NCI-H1436 treated with DMSO at 0.1 percent for 48 hours (cell line): ENCODE measurements at places on chromosomes 2 and 18.

GRCh38 chr2:157777427-157777826 lies 98.7 kb downstream of the ACVR1 start:
- no peak for DNase-seq

DNA sequence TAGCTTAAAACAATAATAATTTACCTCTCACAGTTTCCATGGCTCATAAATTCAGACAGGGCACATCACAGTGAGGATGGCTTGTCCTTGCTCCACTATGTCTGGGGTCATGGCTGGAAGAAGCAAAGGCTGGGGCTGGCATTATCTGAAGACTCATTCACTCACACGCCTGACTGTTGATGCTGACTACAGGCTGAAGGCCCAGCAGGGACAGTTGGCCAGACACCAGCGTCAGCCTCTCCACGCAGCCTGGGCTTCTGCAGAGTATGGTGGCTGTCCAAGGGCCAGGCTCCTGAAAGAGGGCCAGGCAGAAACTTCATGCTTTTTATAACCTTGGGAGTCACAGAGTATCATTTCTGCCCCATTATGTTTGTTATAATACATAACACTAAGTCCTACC lies 33.4 kb downstream of the YPEL5 start:
- DNase-seq, result no peak

DNA sequence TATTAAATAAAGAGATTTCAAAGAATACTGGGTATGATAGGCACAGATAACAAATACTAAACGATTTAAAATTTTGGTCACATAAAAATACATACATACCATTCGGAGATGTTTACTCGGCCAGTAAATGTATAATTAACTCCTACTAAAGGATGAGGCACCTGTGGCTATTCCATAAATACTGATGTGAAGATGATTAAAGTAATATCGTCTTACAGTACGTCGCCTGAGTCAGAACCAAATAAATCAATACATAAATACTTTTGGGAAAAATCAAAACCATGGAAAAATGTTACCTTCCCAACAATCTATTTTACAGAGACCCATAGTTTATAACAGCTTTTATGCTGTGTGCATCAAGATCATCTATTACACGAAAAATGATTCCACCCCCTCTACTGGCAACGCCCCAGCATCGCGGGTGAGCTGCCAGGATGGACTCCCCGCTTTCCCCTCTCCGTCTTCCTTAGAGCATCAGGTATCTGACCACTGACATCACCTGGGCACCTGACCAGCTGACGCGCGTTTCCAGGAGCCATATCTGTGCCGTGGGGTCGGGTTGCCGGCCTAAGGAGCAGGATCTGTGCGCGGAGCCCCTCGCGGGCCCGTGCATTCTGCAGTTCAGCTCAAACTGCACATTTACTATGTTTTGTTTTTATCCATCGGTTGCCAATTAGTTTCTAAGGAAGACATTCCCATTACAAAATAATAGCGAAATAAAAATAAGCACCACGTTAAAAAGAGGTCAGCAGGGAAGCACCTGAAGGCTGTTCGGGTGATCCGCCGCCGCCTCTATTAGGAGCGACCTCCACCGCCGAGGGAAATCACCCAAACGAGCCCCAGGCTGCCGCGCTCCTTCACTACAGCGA lies 901 bp downstream of the ICA1L start:
- DNase-seq, result peak; percentile 67

GRCh38 chr18:69494841-69495240 lies 94.2 kb downstream of the DOK6 start:
- DNase-seq, result no peak

DNA sequence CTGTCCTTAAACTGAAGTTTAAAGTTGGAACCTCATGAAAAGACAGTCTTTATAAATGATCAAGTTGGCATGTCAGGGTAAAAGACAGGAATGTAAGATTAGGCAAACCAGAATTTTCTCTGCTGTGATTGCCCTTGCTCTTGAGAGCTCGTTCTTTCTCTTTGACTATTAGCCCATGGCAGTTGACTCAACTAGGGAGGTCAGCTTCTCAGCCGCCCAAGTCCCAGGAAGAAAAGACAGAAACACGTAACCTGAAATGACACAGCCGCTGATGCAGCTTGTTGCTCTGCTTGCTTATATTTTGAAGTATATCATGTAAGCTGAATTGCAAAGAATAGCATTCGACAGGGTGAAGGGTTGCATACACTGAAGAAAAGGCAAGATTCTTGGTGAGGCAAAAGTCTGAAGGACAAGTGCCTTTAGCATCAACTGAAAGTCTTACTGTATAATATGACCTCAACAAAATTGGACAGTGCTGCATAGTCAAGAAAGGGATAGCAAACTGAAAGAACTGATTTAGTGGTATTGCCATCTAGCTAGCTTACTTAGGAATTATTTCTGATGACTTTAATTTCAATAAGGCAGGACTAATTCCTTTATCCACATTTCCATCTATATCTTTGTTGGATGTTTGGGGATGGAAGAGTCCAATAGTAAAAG lies 54.7 kb downstream of the ARHGAP15 start:
- DNase-seq, result no peak

DNA sequence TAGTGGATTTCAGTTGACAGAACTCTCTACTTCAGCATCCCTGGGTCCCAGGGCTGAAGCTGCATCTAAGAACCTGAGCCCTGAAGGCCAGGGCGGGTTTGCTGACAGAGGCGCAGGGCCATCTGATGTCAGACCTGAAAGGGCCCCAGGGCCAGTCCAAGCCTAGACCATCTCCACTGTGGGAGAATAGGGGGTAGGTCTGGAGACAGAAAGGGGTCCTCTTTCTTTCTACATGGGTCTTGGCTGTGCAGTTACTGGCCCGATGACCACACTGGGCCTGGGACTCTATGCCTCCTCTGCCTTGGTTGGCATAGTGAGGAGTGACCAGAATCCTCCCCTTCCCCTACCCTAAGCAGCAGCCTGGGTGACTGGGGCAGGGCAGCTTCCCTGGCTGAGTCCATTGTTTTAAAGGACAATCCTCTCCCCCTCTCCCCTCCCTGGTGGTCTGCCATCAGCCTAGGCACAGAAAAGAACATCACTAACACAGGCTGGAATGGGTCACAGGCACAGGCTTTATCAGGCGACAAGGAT lies 34.5 kb downstream of the HS1BP3 start:
- DNase-seq, result no peak

DNA sequence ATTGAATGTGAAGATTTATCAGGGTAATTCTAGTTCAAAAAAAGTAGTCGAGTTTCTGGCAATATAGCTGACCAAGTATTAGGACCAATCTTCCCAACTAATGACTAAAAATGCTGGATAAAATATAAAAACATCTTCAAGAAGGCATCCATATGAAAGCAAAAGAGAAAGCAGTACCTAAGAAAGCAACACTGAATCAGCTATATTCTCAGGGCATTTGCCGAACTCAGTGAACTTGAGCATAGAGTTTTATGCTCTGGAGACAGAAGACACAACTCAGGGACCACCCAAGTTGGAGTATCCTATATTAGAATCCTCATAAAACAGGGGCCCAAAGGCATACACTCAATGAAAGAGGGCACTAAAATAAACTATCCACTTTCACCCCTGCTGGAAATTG lies 103.7 kb upstream of the HNRNPA3 start:
- DNase-seq, result no peak

- DNase-seq, result no peak
These were observed 481.6 kb downstream of the LPIN1 start for GRCh38 chr2:12227941-12228608.

DNA sequence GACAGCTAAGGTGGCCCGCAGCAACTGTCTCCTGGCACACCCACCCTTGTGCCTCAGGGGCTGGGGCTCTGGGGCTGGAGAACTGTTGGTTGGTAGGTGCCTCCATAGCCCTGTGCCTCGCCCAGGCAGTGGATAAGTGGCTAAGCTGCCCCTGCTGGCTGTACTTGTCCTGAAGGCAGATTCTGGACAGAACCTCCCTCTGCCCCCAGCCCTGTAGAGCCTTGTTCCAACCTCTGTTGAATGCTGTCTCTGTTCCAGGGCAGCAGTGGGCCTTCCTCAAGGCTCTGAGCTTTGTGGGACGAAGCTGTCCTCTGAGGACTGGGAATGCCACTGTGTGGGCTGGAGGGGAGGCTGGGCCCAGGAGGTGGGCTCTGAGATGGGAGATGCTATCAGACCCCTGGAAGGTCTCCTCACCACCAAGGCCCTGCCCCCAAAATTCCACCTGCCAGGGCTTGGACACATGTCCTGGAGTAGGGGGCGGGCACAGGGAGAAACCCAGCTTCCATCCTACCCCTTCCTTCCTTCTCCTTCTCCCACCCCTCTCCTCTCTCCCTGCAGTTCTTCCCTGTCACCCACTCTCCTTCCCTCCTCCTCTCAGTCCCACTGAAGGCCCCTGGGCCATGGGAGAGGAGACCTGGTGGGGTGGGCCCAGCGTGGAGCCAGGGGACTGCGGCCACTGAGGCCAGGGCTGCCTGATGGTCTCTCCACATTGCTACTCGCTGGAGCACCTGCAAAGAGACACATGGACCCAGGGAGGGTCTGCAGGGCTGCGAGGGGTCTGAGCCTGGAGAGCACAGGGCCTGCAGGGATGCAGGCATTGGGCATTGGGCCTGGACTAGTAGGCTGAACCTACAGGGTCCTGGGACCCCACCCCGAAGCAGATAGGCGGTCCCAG lies 1.7 kb upstream of the PDCD1 start:
- no peak for DNase-seq

- no peak for DNase-seq
These were observed 247.3 kb downstream of the RAD51AP2 start for GRCh38 chr2:17270894-17271293.

GRCh38 chr2:49931241-49931640 lies 776.9 kb upstream of the FSHR start:
- DNase-seq, result no peak

- DNase-seq, result no peak
These were observed 17.3 kb downstream of the DGKD start for GRCh38 chr2:233371641-233372040.

- DNase-seq, result no peak
These were observed 567.2 kb downstream of the SATB2 start for GRCh38 chr2:198890490-198890889.

DNA sequence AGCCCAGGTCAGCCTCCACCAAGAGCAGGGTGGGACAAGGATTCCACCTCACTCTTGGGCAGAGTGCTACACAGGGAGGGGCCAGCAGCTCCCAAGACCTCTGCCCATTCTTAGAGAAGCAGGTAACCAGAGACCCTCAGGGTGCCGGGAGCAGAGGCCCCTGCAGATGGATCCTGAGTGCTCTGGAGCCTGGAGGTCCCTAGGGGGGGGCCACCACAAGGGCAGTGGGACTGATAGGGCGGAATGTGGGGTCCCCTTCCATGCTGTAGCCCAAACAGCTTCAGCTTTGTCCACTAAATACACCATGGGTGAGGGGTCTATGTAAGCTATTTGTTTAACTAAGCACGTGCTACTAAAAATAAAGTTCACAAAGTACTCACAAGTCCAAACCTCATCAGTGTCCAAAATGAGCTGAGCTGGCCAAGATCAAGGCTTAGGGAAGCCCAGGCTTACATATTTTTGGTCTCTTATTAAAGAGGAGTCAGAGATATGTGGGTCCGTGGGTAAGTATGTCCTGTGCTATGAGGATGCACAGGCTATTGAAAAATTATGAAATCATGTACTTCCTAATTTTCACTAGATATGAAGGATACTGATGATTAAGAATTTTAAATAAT lies 21.5 kb upstream of the GPC1 start:
- DNase-seq, result no peak

DNA sequence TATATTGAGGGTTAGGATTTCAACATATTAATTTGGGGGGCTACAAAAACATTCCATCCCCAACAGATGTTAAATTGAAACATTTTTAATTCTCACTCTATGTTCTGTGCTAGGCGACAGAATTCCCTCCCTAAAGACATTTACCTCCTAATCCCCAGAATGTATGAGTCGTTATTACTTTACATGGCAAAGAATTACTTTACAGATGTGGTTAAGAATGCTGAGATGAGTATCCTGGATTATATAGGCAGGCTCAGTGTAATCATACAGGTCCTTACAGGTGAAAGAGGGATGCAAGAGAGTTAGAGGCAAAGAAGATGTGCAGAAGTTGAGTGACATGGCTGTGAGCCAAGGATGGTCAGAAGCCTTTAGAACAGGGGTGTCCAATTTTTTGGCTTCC lies 974.1 kb upstream of the ACVR2A start:
- DNase-seq, result no peak

DNA sequence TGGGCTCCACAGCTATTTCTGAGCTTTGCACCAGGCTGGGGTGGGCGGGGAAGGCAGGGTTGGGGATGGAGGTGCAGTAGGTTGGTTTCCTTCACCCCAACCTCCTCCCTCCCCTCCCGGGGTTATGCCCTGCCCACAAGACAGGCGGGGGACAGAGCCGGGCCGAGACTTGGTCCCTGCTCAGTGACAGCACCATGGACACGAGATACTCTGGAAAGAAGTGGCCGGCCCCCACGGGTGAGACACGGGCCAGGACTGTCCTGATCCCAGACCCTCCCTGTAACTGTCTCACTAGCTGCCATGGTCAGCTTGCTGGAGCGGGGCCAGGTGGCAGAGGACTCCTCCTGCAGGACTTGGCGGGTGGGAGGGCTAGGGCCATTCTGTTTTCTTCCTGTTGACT lies 59.7 kb downstream of the DYSF start:
- DNase-seq, result no peak

GRCh38 chr2:14524803-14525080 lies 107.8 kb upstream of the LRATD1 start:
- no peak for DNase-seq

GRCh38 chr2:27839022-27839618 lies 51.1 kb downstream of the RBKS start:
- no peak for DNase-seq

- no peak for DNase-seq
These were observed 42.5 kb downstream of the ALK start for GRCh38 chr2:29878898-29879297.

DNA sequence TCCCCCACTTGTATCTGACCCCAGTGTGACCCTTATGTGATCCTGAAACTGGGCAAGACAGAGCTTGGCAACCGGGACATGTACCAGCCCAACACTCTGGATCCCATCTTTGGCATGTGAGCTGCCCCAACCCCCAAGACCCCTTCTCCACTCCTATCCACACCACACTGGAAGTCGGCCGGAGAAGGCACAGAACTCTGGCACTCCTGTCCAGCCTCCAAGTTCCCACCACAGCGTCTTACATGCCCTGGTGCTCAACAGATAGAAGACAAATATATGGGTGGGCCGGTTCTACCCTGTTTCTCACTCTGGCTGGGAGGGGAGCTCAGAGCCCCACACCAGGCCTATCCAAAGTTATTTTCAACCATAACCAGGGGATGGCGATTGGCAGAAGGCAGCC lies 40.8 kb downstream of the LMAN2L start:
- DNase-seq, result no peak

DNA sequence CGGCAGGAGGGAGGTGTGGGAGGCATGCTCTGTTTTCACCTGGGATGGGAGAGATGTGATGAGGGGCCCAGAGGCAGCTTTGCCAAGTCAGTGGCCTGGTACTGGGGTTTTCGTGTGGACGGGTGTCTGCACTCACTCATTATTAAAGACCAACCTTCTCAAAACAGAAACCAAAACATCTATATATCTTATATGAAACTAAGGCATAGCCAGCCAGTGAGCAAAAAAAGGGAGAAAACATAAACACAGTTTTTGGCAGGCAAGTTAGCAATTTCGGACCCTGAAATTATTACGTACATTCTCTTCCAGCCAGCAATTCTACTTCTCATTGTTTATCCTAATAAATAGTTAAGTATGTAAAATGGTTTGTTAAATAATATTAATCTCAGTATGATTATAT lies 181.1 kb upstream of the SMAD2 start:
- no peak for DNase-seq

GRCh38 chr2:43424262-43425207 lies 171.3 kb downstream of the THADA start:
- DNase-seq, result no peak
